Stimulated activated CD4-positive, alpha-beta T cell treated with anti-CD3 and anti-CD28 coated beads, Interleukin-1b, Interleukin-23, amount 100 ng/mL, for 4 hours (primary cell): ENCODE measurements at places on chromosomes 12 and 14.

DNA sequence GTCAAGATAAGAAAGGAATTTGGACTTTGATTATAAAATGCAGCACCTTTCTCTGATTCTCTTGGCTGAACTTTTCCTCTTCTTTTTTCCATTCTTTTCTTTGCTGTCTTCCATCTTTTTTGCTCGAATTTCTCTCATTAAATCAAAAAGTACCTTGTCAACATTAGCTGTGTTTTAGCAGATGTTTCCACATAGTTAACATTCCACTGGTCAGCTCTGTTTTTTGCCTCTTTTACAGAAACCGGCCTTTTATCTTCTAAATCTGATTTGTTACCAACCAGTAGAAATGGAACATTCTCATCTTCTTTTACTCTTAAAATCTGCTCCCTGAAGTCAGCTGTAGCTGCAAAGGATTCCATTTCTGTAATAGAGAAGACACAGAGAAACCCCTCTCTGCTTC is 71.1 kb upstream of the SYT1 start:
- no peak for DNase-seq

GRCh38 chr12:19200261-19200660 is 70.7 kb downstream of the PLEKHA5 start:
- no peak for DNase-seq

GRCh38 chr12:93451423-93452158 is 9.8 kb upstream of the UBE2N start:
- DNase-seq = no peak

DNA sequence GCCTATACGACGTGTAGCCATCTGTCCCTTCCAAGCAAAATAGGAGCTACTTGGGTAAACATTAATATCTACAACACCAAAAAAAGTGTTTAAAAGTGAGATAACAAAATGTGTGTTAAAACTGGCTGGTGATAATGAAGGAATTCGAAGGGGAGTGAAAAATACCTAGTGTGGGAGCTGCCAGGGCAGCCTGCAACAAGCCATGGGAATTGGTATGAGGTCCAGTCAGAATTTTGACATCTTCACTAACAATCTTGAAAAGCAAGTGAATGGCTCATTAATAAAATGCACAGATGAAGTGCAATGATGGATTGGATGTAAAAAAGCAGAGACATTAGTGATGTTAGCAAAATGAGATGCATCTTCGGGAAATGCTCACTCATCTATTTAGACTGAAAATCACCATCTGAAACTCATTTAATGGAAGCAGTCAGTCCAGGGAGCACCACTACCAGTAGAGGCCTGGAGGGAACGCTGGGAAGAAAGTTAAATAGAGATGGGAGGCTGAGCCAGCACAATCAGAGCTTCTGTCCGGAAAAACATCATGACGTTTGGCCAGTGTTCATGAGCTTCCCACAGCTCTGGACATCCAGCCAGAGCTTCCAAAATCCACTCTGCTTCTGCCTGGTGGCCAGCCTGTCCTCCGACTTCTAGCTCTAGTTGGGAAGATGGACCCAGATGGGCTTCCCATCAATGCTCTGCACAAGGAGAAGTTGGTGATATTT is 405.0 kb upstream of the TMTC1 start:
- DNase-seq = no peak

- DNase-seq = no peak
Measured at GRCh38 chr12:10771132-10771733, 31.2 kb downstream of the TAS2R7 start.
